ENCODE measurements at places on chromosomes 2 and 18.
A peak's percentile ranks its signal among the peaks of the same experiment; 100 is the strongest.

- DNase-seq, result no peak
These were observed 76.0 kb upstream of the DSG1 start for GRCh38 chr18:31241900-31242409.

DNA sequence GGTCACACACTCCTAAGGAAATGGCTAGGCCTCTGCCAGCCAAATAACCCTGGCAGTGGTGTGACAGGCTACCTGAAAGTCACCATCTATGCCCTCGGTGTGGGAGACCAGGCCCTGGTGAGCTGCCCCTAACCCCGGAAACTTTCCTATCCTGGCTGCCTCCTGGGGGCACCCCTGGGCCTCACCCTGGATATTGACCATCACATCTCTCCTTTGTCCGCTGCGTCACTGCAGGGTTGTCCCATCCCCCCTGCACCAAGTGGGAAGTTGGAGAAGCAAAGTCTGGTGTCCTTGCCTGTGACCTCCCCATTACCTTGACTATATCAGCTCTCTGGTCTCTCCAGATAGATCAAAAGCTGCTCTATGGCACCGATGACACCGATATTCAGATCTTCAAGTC lies 18.8 kb downstream of the FER1L5 start:
- DNase-seq, result no peak

DNA sequence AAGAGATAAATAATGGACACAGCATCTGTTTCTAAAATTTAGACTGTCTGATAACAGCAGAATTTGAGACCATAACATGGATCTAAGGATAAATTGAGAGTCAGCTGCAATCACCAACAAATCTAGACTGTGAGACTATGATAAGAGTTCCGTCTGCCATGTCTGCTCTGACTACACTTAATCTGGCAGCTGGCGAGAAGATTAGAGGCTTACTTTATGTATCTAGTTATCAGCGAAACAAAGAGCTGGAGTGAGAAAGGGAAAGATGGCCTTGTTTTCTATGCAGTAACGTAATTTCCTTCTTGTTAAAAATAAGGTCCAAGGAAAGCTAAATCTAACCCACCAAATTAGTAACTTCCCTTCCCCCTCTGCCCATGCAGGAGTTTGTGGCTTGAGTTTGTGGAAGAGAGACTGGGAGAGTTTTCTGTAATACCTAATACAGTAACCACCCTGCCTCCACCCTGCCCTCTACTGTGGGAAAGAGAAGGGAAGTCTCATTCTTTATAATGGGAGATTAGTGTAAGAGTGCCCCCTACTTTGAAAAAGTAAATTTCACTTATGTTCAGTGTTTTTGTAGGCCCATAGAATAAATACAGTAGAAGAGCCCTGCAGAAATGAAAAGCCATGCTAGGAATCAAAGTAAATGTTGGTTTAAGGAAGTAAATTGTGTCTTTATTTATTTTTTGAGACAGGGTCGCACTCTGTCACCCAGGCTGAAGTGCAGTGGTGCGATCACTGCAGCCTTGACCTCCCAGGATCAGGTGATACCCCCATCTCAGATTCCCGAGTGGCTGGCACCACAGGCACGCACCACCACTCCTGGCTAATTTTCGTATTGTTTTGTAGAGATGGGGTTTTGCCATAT lies 27.5 kb downstream of the EML4 start:
- DNase-seq, result no peak

DNA sequence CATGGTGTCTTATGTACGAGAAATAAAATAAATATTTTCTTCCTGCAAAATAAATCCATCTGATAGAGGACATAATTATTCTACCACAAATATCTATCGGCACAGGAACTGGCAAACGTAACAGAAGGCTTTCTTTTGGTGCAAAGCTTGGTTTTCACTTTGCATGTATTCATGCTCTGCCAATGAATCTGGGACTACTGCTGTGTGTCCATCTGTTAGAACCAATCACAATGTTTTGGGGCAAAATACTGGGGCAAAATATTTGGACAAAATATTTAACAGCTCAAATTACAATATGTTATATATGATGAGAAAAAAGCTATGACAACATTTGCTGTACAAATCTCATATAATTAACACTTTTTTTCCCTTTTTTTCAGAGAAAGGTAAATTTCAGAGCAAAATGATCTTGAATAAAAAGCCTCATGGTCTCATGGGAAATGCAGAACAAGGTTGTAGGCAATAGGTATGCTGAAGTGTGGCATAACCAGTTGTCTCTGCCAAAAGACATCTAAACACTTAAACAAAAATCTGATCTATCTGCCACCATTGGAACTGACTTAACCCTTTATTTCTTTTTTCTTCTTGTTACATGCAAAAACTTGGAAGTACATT lies 923.2 kb downstream of the CPS1 start:
- no peak for DNase-seq

GRCh38 chr2:228377533-228377932 lies 196.0 kb upstream of the SPHKAP start:
- no peak for DNase-seq

DNA sequence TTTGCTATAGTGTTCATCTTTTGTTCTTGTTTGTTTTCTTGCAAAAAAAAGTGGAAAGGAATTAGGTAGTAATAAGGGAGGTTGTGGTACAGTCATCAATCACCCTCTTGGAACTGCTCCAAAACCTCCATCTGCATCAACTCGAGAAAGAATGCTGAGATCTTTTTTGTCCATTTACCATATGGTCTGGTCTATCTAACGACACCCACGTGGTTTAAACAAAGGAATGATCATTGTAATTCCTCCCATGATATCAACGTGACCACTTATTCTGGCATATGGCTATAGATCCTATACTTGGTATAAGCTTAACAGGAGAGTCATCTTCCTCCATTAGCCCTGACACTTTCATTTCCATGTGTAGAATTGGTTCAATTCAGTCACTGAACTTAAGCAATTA lies 1025.3 kb upstream of the NXPH2 start:
- DNase-seq, result no peak

DNA sequence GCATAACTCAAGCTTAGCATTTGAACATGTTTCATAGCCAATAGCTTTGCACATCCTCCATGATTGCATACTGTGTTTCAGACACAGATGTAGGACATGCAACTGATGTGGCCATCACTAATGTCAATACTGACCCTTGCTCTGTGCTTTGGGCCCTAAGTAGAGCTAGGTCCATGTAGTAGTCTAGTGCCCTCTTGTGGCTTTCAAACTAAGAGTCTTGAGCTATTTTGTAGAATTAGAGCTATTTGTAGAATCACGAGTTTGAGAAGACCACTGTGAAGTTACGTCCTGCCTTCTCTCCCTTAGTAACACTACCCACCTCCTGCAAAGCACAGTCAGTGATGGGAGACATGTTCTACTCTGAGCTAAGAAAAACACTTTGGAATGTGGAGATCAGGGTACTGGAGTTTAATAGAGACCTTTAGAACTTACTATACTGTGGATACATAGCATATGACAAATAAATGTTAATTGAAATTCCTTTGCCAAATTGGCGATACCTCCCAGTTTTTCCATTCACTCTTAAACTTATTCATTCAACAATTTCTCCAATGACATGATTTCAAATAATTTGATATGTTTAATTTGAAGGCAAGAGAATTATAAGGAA lies 306.5 kb upstream of the TNP1 start:
- DNase-seq, result peak; percentile 17

DNA sequence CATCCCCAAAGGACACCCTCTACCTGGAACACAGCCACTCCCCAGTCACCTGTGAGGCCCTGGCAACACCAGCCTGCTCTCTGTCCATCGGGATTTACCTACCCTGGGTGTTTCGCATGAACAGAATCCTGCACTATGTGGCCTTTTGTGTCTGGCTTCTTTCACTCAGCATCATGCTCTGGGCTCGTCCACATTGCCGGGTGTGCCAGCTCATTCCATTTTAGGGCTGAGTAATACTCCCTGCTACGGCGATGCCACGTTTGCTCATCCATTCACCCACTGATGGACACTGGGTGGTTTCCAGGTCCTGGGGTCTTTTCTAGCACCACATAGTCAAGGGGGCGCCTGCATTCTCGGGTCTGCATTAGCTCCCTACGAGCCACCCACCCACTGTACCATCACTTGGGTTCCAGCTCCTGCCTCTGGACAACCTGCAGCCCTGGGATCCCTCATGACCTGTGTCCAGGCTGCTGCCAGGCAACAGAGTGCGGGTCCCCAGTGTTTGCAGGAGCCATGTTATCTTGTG lies 22.0 kb downstream of the KCNF1 start:
- no peak for DNase-seq

- no peak for DNase-seq
These were observed 2.5 kb downstream of the MARCHF4 start for GRCh38 chr2:216369821-216370220.

- no peak for DNase-seq
These were observed 55.3 kb upstream of the REL start for GRCh38 chr2:60826111-60826510.

GRCh38 chr2:147989809-147990403 lies 30.6 kb downstream of the ORC4 start:
- DNase-seq, result peak; percentile 6

DNA sequence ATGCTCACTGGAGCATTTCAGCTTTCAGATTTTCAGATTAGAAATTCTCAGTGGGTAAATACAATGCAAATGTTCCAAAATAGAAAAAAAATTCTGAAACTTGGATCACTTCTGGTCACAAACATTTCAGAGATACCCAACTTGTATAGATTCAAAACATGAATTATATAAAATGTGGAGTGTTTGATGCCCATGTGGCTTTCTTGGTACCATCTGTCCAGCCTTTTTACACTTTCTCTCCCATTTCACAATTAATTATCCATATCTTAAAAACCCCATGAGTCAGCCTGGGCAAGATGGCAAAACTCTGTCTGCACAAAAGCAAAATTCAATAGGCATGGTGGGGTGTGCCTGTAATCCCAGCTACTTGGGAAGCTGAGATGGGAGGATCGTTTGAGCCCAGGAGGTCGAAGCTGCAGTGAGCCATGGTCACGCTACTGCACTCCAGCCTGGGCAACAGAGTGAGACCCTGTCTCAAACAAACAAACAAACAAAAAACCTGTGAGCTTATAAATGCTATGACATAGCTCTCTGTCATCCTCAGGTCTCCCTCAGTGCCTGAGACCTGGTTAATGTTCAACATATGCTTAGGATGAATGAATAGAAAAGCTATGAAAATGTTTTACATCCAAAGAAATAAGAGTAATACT lies 146.3 kb upstream of the TTC39C start:
- no peak for DNase-seq

DNA sequence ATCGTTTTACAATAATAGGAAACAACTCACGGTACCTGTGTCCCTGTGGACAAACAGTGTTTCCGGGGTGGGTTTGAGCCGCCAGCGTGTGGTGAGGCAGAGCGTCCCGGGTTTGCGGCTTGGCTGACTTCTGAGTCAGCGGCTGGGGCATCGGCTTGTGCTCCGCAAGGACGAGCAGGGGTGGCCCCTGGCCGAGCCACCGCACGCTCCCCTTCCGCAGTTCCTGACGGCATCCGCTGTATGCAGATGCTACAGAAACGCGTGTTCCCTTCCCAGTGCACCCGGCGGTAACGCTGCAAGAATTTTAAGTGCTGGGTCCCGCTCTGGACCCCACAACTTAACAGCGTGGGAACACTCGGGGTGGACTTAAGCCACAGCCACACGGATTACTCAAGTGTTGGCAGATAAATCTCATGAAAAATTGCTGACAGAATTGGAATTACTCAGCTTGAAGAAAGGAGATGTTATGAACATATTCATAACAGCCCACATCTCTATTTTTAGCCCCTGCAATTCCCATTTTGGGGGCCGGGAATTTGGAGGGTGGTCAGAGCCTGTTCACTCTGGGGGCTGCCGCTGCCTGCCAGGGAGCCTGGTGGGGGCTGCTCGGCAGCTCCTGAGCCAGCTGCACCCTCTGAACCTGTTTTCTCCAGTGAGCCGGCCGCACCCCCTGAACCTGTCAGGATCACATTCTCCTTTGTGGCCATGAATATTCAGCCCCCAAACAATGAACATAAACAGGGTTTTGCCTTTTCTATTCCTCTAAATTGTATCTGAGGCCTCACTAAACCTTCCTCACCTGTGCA lies 12.6 kb upstream of the KCNG2 start:
- no peak for DNase-seq
